ENCODE measurements at places on chromosomes 4 and X. TPM values are rescaled to one million over a fixed set of nuclear protein-coding genes. Genes with fewer than 3 reads are reported as not detected.

- no peaks in the 10 kb centered on the region for H3K27me3 ChIP-seq
- no peaks in the 10 kb centered on the region for H3K36me3 ChIP-seq
- no peak for DNase-seq
- H3K4me3 ChIP-seq: no peak overlapping the region
Measured at GRCh38 chr4:148030193-148030873, 298.4 kb downstream of the ARHGAP10 start.

- H3K4me1 ChIP-seq: no peaks in the 10 kb centered on the region
- H3K36me3 ChIP-seq: no peaks in the 10 kb centered on the region
- no peaks in the 10 kb centered on the region for H3K27me3 ChIP-seq
- no peak overlapping the region for H3K4me3 ChIP-seq
- DNase-seq: no peak
Measured at GRCh38 chr4:30386266-30386895, 333.8 kb upstream of the PCDH7 start.

DNA sequence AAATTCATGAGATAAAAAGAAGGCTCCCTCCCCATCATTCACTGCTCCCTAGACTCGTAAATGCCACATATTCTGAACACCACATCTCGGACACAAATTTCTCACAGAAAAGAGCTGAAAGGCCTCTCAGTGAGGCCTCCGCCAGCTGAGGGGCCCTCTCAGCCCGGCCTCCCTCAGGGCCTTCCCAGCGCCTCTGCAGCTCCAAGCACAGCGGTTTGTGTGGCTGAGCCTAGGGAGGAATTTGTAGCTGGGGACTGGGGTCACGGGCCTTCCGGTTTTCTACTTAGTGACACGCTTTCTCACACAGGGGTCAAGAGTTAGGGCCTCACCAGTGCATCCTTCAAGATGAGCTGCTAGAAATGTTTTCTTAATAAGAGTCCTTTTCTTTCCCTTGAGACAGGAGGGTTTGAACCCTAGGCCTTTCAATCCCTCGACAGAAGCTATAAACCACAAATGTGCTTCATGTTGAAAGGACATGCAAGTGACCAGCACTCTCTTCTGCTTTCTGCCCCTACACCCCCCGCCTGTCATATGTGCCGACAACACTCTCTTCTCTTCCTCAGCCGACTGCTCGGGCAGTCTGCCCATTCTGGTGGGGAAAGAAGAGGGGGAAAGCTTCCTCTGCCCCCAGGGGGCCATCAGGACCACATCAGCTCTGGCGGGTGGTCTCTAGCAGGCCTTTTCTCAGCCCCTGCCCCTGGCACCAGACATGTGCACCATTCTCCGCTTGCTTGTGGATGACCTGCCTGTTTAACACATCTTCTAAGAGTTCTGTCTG is 104.9 kb downstream of the CHIC2 start:
- no peaks in the 10 kb centered on the region for H3K36me3 ChIP-seq
- no peak overlapping the region for H3K27ac ChIP-seq
- no peaks in the 10 kb centered on the region for H3K4me1 ChIP-seq

GRCh38 chrX:119655125-119655524 is 37.8 kb downstream of the SEPTIN6 start:
- H3K27me3 ChIP-seq: no peaks in the 10 kb centered on the region
- no peak overlapping the region for H3K4me3 ChIP-seq
- H3K27ac ChIP-seq: peak overlapping the region; percentile 75
- DNase-seq: peak; percentile 64

DNA sequence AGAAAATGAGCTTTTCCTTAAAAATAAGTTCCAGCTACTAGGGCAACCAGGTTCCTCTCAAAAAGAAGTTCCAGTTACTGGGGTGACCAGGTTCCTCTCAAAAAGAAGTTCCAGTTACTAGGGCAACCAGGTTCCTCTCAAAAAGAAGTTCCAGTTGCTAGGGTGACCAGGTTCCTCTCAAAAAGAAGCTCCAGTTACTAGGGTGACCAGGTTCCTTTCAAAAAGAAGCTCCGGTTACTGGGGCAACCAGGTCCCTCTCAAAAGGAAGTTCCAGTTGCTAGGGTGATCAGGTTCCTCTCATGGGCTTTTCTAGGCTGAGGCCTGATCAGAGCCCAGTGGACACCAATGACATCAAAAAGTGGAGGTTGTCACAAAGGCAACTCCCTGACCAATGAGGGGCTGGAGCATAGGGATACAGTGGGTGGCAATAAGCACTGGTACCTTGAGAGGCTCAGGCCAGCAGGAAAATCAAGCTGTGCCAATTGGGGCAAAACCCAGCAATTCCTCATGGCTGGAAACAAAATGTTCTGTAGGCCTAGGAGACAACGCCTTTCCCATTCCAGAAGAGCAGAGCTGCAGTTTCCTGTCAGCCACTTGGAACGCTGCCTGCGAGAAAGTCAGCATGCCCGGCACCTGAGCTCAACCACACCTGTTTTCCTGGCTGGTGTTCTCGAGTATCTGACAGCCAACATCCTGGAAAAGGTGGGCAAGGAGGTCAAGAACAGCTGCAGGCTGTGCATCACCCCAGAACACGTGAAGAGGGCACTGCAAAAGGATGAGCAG is 12.3 kb upstream of the SYTL5 start:
- H3K27ac ChIP-seq: no peak overlapping the region
- DNase-seq: peak; percentile 30
- no peaks in the 10 kb centered on the region for H3K27me3 ChIP-seq
- no peak overlapping the region for H3K4me3 ChIP-seq
- H3K4me1 ChIP-seq: no peaks in the 10 kb centered on the region

DNA sequence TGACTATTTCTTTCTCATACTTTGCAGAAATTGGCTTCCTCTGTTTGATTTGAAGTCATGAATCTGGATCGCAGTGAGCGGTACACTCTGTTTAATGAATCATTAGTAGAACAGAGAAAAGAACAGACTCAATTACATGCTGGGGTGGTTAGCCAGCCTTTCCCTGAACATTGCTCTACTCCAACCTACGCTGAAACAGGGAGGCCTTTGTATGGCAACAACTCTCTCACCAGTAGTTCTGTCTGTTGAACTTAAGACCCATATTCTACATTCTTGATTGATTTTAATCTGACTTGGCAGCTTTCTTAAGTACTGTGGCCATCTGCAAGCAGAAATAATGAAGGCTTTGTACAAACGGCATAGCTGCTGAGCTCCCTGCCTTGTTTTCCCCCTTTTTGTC is 19.0 kb upstream of the AP1S2 start:
- H3K27me3 ChIP-seq: no peaks in the 10 kb centered on the region
- no peaks in the 10 kb centered on the region for H3K4me1 ChIP-seq
- no peak overlapping the region for H3K4me3 ChIP-seq
- no peak for DNase-seq
- H3K27ac ChIP-seq: no peak overlapping the region

DNA sequence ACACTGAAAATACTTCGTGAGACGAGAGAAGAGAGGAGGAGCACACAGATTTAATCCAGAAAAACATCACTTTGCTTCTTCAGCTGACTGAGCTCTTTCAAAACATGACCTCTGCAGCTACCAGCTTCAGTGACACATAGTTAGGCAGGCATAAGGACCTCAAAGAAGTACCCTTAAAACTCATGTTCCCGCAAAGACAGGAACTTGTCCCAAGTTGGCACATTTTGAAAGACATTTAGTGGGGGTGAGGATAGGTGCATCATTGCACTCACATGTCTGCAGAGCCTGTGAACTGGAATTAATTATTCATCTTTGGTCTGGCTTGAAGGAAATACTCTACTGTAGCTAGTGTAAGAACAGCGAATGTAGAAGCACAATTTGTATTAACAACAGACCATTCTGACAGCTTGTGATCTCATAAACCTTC is 221.8 kb downstream of the MGST2 start:
- H3K4me1 ChIP-seq: peaks cover 14% of the 10 kb centered on the region
- peak overlapping the region; percentile 16 for H3K27ac ChIP-seq
- H3K36me3 ChIP-seq: no peaks in the 10 kb centered on the region
- H3K27me3 ChIP-seq: no peaks in the 10 kb centered on the region

- H3K36me3 ChIP-seq: no peaks in the 10 kb centered on the region
- peaks cover 11% of the 10 kb centered on the region for H3K4me1 ChIP-seq
- DNase-seq: peak; percentile 37
- H3K27me3 ChIP-seq: no peaks in the 10 kb centered on the region
- H3K4me3 ChIP-seq: peak overlapping the region; percentile 98
Measured at GRCh38 chr4:83010111-83010521, 507 bp downstream of the LIN54 start.

DNA sequence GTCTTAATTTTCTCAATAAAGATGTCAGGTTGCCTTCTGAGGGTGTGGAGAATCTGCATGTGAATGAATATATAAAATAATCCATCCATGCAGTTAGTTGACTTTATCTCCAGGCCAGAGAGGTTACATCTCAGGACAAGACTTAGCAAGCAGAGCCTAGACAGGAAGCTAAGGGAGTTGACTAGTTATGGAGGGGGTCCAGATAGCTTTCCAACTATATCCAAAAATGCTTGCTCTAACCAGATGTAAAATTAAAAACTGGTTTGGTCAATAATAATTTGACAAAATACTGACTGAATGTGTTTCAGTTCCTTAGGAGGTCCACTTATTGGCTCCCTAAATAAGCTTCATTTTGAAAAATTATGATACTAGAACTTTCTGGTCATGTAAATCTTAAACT is 101.4 kb downstream of the PAPSS1 start:
- H3K4me3 ChIP-seq: no peak overlapping the region
- H3K36me3 ChIP-seq: no peaks in the 10 kb centered on the region
- H3K4me1 ChIP-seq: peaks cover 3% of the 10 kb centered on the region
- DNase-seq: no peak

DNA sequence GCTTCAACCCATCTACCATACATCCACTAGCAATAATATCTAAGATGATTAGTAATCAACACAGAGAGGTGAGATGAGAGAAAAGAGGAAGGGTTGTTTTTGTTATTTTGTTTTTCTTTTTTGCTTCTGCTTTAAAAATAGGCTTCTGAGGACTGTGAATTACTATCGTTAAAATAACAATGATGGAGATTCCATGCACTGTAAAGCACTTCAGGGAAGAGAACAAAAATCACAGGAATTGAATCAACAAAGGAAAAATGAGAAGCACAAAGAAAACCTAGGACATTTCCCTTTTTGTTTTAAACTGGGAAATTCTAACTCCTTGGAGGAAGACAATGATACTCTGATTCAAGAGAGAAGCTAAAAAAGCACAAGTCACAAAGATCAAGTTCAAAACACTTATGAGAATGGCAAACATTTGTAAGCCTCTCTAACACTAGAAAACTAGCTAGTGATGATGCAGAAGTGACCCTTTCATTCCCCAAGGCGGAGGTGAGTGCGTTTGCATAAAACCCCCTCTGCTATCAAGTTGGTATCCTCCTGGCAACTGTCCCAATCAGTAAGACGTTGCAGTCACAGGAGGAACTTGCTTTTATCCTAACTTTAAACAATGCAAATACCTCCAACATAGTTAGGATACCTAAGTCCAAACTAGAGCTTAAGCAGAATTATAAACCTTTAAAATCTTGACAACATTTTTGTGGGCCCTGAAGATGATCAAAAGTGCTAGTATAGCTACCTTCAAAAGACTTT is 308.5 kb downstream of the CAMK2D start:
- no peak overlapping the region for H3K4me3 ChIP-seq
- H3K27me3 ChIP-seq: no peaks in the 10 kb centered on the region
- no peaks in the 10 kb centered on the region for H3K36me3 ChIP-seq
- H3K27ac ChIP-seq: peak overlapping the region; percentile 11

- H3K4me3 ChIP-seq: no peak overlapping the region
- DNase-seq: no peak
- no peak overlapping the region for H3K27ac ChIP-seq
- no peaks in the 10 kb centered on the region for H3K4me1 ChIP-seq
Measured at GRCh38 chr4:98862371-98862770, 66.6 kb downstream of the EIF4E start.

DNA sequence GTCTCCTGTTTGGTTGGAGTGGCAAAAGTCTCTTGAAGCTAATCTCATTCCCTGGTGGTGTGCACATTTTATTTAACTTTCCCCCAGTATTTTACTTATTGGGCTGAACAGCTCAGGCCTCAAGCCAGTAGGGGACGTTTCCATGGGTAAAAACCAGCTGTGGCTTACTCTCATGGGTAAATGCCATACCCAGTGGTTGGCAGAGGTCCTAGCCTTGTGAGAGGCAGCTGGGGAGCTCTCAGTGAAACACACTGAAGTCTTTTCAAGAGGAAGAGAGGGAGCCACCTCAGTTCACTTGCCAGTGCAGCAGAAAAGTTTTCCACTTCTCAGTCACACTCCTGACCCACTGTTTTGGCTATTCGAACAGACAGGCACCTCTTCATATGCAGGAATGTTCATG is 1964.2 kb downstream of the ARAP2 start:
- H3K27me3 ChIP-seq: no peaks in the 10 kb centered on the region
- H3K4me1 ChIP-seq: no peaks in the 10 kb centered on the region
- no peak overlapping the region for H3K4me3 ChIP-seq
- no peak overlapping the region for H3K27ac ChIP-seq
- no peak for DNase-seq

GRCh38 chr4:76305971-76306881 is at the start of gene STBD1:
TSS of gene STBD1 (plus strand) at chr4:76306733. CDS start at chr4:76306770, 37 bp downstream.
- H3K4me1 ChIP-seq: peaks cover 21% of the 10 kb centered on the region
- H3K27ac ChIP-seq: peak within 1 kb of the TSS; percentile 99
- peak within 1 kb of the TSS; percentile 77 for H3K4me3 ChIP-seq
- peak; percentile 91 for DNase-seq
- no peaks in the 10 kb centered on the region for H3K27me3 ChIP-seq
- H3K36me3 ChIP-seq: no peaks in the 10 kb centered on the region

- no peaks in the 10 kb centered on the region for H3K36me3 ChIP-seq
- H3K4me3 ChIP-seq: no peak overlapping the region
- no peak overlapping the region for H3K27ac ChIP-seq
- no peak for DNase-seq
- H3K4me1 ChIP-seq: no peaks in the 10 kb centered on the region
- H3K27me3 ChIP-seq: no peaks in the 10 kb centered on the region
Measured at GRCh38 chrX:14616836-14617235, 87.5 kb downstream of the GLRA2 start.

- H3K36me3 ChIP-seq: no peaks in the 10 kb centered on the region
- peak overlapping the region; percentile 35 for H3K27ac ChIP-seq
- H3K4me3 ChIP-seq: no peak overlapping the region
- H3K4me1 ChIP-seq: no peaks in the 10 kb centered on the region
- no peaks in the 10 kb centered on the region for H3K27me3 ChIP-seq
Measured at GRCh38 chr4:94428884-94429283, 22.9 kb upstream of the PDLIM5 start.

DNA sequence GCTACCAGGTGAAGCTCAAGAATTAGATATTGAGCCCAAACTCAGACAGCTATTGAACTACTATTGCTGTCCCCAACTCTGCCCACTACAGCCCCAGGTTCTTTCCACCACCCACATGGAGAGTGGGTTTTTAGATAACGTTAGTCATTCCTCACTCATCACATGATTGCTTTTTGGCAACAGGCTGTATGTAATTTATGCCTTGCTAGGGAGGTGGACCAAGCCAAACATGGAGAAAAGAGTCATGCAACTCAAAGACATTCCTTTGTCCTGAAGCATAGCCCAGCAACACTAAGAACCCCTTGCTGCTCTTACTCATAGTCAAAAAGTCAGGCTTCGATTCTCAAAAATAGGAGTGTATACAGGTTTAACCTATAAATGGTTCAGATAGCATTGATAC is 275.9 kb upstream of the VCX3A start:
- no peaks in the 10 kb centered on the region for H3K27me3 ChIP-seq
- H3K27ac ChIP-seq: no peak overlapping the region
- H3K4me3 ChIP-seq: no peak overlapping the region
- H3K36me3 ChIP-seq: no peaks in the 10 kb centered on the region

Gene KLF3
- 74.2 TPM for polyA plus RNA-seq

Gene RAB28
- 14.5 TPM for polyA plus RNA-seq

Gene CDS1
- polyA plus RNA-seq: 11.0 TPM

Gene MMRN1
- polyA plus RNA-seq: not detected

Gene ELK1
- polyA plus RNA-seq: 32.0 TPM

Gene ZNF81
- polyA plus RNA-seq: 1.9 TPM

Data from hepatocyte (in vitro differentiated cells).